ENCODE measurements at places on chromosomes 11 and 22.
A peak's percentile ranks its signal among the peaks of the same experiment; 100 is the strongest.

DNA sequence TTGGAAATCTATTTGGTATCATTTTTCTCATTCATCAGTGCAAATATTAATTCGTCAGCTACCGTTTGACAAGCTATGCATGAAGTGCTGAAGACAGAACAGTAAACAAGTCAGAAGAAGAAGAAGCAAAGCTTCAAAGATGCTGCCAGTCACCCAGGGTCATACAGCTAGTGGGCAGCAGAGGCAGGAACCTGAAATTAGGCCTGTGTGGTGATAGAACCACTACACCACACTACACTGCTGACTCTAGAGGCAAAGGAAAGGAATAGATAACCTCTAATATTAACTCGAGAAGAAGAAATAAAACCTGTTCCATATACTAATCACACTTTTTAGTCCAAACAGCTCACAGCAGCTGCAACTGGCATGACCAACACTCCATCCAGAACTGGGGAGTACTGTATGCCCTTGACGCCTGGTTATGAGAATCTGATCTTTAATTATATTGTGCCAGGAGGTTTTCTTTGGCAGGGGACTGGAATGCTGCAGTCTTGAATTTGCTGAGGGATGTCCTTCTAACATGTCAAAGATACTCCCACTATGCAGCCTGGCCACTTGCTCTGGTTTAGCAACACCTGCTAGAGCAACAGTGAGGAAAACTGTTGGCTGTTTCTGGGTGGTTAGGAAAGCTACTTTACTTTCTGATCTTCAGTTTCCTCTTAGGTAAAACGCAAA is 73.0 kb downstream of the PAK1 start:
- DNase-seq = no peak

- DNase-seq = no peak
Observed at GRCh38 chr11:125304136-125304535, 139.6 kb downstream of the PKNOX2 start.

DNA sequence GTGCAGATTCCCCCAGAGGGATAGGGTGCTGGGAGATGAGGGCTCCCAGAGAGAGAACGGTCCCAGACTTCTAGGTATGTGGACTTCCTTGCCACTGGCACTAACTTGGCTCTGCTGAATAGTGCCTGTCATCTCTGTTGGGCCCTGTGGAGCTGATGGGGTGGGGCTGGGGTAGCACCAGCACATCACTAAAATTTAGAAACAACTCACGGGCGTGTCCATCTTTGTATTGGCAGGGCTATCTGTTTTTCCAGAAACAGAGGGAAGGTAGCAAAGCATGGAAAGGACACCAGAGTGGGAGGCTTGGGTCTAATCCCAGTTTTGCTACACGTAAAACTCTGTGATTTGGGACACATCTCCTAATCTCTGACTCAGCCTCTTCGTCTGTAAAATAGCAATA is 25.8 kb downstream of the SWAP70 start:
- peak; percentile 43 for DNase-seq

GRCh38 chr22:44172370-44173108 is 8.2 kb upstream of the PARVG start:
- no peak for DNase-seq

- peak; percentile 81 for DNase-seq
Observed at GRCh38 chr11:6249770-6250555, 9.7 kb upstream of the CCKBR start.

GRCh38 chr11:131895865-131896264 is 525.5 kb downstream of the NTM start:
- DNase-seq = no peak

- DNase-seq = peak; percentile 18
Observed at GRCh38 chr22:49768951-49769690, 58.6 kb downstream of the BRD1 start.

DNA sequence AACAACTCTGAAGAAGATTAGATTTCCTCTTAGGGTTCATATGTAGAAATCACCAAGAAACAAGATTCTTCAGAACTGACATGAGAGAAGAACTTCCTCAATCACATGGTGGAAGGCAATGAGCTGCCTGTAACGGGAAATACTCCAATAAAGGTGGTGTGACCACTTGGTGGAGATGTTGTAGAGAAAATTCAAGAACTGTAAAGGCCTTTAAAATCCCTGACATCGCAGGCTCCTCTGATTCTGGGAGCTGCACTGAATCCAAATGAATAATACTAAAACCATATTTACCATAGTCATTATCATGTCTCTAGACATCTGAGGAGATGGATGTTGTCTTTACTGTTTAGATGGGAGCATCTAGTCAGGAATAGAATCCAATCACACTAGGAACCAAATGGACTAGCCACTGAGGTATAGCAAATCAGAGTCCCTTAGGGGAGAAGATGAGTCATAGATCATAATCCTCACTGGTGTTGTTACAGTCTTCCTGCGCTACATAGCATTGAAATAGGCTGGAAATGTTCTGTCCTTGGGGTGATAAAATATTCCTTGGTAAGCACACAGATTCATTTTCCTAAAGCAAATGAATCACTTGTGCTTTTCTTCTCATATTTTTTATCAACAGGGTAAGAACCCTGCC is 321.6 kb upstream of the TENM4 start:
- DNase-seq = no peak

DNA sequence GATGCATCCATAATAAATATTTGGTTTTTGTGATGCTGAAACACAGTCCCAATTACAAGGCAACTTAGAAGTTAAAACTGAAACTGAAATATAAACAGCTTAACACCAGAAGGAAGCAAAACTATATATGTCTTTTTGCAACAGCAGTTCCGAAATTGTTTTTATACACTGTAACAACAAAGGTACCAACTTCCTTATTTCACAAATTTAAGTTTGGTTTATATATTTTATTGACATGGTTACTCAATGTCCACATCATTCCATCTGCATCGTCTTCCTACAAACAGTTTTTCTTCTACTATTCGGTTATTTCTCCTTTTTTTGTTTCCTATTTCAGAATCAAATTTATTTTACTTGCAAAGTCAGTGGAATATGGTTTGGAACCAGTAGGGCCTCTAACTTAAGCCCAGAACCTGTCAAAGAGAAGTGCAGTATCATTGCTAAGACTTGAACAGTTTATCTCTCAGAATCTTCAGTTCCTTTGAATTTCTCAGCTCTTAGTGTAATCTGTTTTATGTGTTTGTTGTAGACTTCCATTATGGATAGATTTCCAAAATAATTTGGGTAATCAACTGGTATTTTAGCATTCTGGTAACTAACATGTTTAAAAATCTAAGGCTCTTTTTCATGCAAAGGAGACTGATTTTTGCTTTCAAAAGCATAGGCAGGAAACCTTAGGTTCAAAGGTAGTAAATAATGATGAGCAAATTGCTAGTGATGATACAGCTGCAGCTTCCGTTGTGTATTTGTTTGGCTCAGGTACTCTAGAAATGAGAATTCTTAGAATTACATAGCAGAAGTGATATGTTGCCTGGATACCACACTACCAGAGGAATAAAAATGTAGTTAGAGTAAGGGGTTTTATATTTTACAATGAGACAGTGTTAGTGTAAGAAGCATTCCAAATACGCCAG is 8.2 kb upstream of the HSPA8 start:
- no peak for DNase-seq

DNA sequence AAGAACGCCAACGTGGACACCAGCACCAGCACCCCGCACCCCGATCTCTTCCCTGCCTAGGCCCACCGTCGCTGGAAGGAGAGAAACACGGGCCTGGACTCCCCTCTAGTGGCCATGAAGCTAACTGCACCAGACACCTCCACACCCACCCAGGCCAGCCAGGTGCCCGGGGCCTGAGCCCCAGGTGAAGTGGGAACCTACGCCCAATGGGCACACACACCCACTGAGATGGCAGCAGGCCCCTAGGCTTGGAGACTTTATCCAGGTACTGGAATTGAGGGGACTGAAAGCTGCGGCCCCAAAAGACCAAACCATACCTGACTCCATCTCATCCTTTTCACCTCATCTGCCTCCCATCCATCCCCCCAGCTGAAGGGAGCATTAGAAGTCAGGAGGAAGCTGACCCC is 81.0 kb downstream of the BUD13 start:
- DNase-seq = no peak

DNA sequence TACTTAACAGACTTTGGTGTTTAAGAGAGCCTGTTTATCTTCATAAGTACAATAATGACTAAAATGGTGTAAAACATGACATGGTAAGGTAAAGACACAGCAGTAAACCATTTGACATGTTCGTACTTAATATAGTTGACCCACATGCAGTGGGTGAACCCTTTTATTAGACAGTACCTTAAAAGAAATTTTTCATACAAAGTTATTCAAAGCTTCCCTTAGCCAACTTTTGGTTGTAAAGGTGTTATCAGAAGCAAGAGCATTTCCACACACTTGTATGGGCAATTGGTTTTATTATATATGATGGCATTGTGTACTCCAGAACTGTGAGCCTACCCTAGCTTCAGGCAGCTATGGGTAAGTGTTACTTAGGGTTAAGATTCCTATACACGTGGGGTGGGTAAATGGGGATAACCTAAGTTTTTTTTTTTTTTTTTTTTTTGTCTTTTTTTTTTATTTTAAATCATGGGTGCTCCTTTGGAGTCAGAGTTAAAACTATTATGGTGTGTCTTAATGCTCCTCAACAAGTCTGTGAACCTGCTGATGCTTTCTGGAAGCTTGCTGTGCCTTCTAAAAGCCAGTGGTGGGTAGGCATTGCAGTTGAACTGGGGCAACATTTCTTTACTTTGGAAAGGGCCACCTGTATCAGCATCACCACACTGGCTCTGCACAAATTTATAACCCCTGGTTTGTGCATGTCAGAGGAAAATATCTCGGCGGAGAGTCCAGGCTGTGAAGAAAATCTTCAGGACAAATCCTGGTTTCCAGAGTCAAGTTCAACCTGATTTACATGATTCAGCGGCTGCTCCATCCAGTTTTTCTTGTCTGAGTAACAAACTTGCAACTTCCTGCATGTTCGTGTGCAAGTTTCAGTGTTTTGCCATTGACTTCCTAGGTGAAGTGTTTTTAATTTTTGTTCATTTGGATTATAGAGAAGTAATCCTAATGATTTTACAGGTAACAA is 3.3 kb downstream of the PCF11 start:
- DNase-seq = peak; percentile 32

- no peak for DNase-seq
Observed at GRCh38 chr22:20436307-20436767, 1.3 kb downstream of the SCARF2 start.

- peak; percentile 13 for DNase-seq
Observed at GRCh38 chr11:128021349-128022006, 565.9 kb downstream of the ETS1 start.

- DNase-seq = no peak
Observed at GRCh38 chr22:16955081-16955480, 52.9 kb downstream of the GAB4 start.

DNA sequence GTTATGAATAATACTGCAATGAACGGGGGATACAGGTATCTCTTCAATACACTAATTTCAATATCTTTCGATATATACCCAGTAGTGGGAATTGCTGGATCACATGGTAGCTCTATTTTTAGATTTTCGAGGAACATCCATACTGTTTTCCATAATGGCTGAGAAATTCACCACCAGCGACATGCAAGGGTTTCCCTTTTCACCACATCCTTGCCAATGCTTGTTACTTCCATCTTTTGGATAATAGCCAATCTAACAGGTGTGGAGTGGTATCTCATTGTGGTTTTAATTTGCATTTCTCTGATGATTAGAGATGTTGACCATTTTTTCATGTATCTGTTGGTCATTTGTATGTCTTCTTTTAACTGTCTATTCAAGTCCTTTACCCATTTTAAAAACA is 5.9 kb downstream of the IL10RA start:
- no peak for DNase-seq

DNA sequence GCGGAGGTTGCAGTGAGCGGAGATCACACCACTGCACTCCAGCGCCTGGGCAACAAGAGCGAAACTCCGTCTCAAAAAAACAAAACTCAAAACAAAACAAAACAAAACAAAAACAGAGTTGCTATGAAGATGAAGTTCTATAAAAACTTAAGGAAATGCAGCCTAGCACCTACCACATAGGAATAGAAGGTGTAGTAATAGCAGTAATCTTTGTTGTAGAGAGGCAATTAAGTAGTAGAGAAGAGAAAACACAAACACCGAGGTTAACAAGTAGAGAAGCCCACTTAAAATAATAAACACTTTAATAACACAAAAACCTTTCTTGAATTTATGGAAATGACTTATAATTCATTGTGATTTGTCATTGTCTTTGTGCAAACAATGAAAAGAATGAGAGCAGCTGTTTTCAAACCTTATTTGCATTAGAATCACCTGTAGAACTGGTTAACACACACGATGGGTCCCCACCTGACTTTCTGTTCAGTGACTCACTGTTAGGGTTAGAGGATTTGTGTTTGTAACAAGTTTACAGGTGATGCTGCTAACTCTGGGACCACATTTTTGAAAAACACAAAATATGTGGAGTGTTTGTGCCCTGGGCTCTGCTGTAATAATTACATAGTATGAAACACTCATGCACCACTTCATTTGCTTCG is 43.1 kb downstream of the TYR start:
- DNase-seq = no peak

DNA sequence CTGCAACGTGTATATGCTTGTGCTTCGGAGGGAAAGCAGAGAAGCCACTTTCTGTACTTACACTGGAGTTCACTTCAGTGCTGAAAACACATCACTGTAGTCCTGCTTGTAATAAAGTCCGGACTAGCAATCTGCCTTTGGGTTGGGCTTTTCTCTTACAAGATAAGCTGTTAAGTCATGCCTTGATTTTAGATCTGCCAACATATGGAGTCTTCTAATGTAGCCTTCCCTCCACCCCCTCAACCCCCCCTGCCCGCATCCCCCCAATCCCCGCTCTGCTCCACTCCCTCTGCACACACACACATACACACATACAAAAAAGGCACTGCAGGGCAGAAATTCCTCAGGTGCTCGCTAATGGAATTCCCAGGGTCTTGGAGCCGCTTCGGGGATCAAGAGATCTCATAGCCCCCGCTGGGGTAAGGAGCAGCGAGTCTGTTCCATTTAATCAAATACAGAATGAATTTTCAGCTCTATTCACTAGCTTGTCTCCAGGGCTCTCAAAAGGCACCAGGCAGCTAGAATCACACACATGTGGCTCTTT is 3.4 kb downstream of the CDON start:
- DNase-seq = no peak

DNA sequence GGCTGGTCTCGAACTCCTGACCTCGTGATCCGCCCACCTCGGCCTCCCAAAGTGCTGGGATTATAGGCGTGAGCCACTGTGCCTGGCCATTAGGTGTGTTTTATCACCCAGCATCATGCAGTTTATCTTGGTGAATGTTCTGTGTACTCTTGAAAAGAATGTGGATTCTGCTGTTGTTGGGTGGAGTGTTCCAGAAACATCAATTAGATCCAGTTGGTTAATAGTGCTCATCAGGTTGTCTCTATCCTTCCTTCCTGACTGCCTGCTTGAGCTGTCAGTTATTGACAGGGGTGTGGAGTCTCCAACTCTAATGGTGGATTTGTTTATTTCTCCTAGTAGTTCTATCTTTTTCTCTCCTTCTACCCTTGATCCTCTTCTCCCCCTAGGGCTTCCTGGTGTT is 30.2 kb upstream of the PPP6R3 start:
- DNase-seq = no peak
